Chondrocyte (in vitro differentiated cells): ENCODE measurements at places on chromosomes 5 and 9. TPM values are rescaled to one million over a fixed set of nuclear protein-coding genes. Genes with fewer than 3 reads are reported as not detected.

DNA sequence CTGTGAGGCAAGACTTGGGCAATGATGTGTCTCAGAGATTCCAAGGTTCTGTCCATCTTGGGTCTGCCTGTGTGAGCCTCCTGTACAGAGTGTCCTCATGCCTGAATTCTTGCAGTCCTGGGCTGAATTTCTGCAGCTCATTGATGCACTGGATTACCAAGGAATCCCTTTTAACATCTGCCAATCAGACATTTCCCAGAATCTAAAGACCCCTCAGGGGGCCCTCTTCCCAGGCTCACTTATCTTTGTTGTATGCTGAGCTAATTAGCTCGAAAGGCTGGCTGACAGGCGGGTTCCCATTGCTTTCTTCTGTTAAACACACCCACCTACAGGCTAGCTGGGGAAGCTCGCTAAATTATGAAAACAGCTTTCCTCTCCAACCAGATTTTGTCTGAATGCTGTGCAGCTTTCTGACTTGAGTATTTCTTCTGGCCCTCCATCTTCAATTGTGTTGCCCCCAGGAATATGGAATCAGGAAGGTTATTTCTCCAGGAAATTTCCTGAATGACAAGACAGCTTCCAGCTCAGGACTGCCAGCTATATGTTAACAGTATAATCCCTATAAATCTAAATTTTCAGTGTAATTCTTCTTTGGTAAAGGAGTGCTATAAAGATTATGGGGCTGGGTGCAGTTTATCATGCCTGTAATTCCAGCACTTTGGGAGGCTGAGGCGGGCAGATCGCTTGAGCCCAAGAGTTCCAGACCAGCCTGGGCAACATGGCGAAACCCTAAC, at the start of gene LIX1:
Gene LIX1, minus strand, starts transcription at position 91 of the 734 bp plus-strand sequence. Its CDS starts 35 bp downstream, at position 56.
- H3K36me3 ChIP-seq: no peaks in the 10 kb centered on the region
- no peak for DNase-seq
- H3K27me3 ChIP-seq: peaks cover 6% of the 10 kb centered on the region
- H3K4me1 ChIP-seq: peaks cover 11% of the 10 kb centered on the region
- H3K4me3 ChIP-seq: no peak within 1 kb of the TSS
- H3K27ac ChIP-seq: no peak within 1 kb of the TSS

- peaks cover 34% of the 10 kb centered on the region for H3K4me1 ChIP-seq
- H3K4me3 ChIP-seq: no peak overlapping the region
- no peak overlapping the region for H3K27ac ChIP-seq
- peaks cover 1% of the 10 kb centered on the region for H3K36me3 ChIP-seq
- no peaks in the 10 kb centered on the region for H3K27me3 ChIP-seq
- DNase-seq: peak; percentile 92
These were observed 2.5 kb downstream of the PTGES2 start for GRCh38 chr9:128124873-128125579.

DNA sequence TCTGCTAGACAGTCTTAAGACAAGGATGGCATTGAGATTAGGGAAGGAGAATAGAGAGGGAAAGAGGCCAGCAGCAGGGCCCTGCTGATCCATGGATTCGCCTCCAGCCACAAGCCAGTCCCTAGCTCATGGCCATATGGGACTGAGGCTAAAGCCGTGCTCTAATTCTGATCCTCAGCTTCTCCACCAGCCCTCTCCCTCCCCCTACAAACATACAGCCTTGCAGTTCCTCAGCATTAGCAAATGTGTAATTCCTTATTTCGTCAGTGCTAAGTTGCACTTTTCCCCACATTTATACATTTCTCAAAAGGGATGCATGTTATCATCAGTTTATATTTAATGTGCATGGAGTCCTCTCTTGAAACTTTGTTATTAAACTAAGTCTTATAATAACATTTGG, 34.8 kb downstream of the ZNF462 start:
- no peak overlapping the region for H3K4me3 ChIP-seq
- DNase-seq: no peak
- peak overlapping the region; percentile 5 for H3K27ac ChIP-seq
- peaks cover 50% of the 10 kb centered on the region for H3K4me1 ChIP-seq

Gene CDC20B
- not detected in 3 replicates for total RNA-seq

- no peak for DNase-seq
- H3K27me3 ChIP-seq: peaks cover 7% of the 10 kb centered on the region
- H3K4me1 ChIP-seq: peaks cover 11% of the 10 kb centered on the region
- no peak overlapping the region for H3K27ac ChIP-seq
- H3K4me3 ChIP-seq: no peak overlapping the region
These were observed 149.2 kb downstream of the CEP120 start for GRCh38 chr5:123273984-123274383.

Gene C9orf50
- total RNA-seq: 0.30 to 0.39 TPM (median 0.38 TPM) in 3 replicates

Gene TMEM252
- total RNA-seq: not detected in 3 replicates

Gene PDZD2
- 30.9 to 34.0 TPM (median 32.1 TPM) in 3 replicates for total RNA-seq

- no peak overlapping the region for H3K4me3 ChIP-seq
- H3K27ac ChIP-seq: no peak overlapping the region
- H3K4me1 ChIP-seq: no peaks in the 10 kb centered on the region
- no peak for DNase-seq
These were observed 17.2 kb upstream of the SUSD3 start for GRCh38 chr9:93041108-93041802.

DNA sequence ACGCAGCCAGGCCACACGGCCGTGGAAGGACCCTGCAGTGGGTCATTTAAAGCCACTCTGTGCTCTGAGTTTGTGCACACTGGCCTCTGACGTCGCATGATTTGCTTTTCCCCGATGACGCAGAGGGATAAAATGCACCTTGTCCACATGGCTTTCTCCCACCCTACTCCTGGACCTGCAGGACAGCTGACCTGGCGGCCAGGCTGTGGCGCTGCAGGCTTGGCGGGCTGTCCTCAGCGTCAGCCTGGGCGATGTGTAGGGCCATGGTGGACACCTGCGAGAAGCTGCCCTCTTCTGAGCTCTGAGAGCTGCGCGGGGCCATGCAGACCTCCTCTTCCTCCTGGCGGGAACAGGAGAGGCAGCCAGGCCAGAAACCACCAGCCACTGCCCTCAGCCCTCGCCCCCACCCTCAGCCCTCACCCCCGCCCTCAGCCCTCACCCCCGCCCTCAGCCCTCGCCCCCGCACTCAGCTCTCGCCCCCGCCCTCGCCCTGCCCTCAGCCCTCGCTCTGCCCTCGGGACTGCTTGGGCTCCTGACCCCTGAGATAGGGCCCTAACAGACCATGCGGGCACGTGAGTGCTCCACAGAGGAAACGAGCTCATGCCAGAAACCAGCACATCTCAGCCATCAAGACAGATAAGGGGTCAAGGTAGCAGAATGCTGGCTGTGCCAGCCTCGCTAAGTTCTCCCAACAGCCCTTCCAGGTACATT, 20.0 kb upstream of the SCGB3A1 start:
- H3K4me1 ChIP-seq: no peaks in the 10 kb centered on the region
- no peak overlapping the region for H3K4me3 ChIP-seq
- H3K36me3 ChIP-seq: no peaks in the 10 kb centered on the region
- no peaks in the 10 kb centered on the region for H3K27me3 ChIP-seq

Gene CACFD1
- 14.4 to 22.3 TPM (median 18.8 TPM) in 3 replicates for total RNA-seq

DNA sequence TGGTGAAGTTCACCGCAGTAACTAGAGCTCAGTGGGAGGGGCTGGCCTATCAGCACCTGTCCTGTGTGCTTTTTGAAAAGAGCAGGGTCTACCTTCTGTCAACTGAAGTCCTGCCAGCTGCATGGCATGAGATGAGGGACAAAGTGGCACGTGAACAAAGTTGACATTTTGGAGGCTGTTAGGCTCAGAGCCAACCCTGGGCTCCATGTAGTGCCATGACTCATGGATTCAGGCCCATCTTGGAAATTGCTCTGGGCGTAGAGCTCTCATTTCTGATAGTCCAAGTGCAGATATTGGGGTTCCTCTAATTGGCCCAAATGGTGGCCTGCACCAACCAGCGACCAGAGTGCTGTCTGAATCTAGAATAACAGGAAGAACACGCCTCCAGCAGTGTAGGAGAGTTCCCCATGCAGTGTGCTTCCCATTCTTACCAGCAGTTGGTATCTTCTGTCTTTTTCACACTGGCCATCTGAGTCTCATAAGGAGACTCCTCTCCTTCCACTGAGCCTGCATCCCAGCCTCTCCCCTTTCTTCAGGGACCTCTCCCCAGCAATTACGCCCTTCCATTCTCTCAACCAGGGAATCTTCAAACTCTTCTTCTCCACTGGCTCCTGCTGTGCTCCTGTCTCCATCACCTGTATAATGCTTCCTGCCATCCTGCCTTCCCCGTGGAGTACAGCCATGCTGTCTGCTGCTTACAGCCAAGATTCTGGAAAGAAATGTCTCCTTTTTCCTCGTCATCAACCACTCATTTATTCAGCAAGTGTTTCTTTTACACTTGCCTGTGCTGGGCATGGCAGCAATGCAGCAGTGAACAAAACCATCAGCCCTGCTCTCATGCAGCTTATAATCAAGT, 30.4 kb downstream of the IRF1 start:
- no peak overlapping the region for H3K4me3 ChIP-seq
- peaks cover 5% of the 10 kb centered on the region for H3K36me3 ChIP-seq
- peak overlapping the region; percentile 98 for H3K27ac ChIP-seq
- H3K4me1 ChIP-seq: peaks cover 68% of the 10 kb centered on the region
- no peaks in the 10 kb centered on the region for H3K27me3 ChIP-seq

GRCh38 chr5:33781286-33781685, 110.5 kb downstream of the ADAMTS12 start:
- H3K36me3 ChIP-seq: peaks cover 9% of the 10 kb centered on the region
- no peak overlapping the region for H3K27ac ChIP-seq
- peaks cover 23% of the 10 kb centered on the region for H3K4me1 ChIP-seq
- no peak for DNase-seq
- H3K27me3 ChIP-seq: no peaks in the 10 kb centered on the region
- H3K4me3 ChIP-seq: no peak overlapping the region
